H7 (cell line): ENCODE measurements at places on chromosomes 5 and 9. TPM values are rescaled to one million over a fixed set of nuclear protein-coding genes. Genes with fewer than 3 reads are reported as not detected.

DNA sequence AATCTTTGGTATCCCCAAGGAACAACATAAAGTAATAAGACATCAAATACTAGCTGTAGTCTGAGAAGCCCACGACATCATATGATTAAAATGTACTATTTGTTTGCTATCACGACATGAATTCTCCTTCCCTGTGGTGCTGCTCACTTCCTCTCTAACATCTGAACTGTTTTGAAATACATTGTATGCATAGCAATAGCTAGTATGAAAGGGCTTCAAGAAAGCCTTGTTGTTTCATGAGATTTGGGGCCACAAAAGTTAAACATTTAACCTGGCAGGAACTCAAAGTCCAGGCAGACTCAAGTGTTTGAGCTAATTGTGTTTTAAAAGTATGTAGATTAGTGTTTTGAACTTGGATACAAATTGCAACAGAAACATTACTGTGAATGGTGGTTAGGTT, 237.4 kb upstream of the PTGER4 start:
- DNase-seq, result no peak

GRCh38 chr5:72376381-72376780, 56.2 kb downstream of the PTCD2 start:
- DNase-seq, result no peak

GRCh38 chr5:82277613-82277986, 554 bp downstream of the RPS23 start:
- DNase-seq, result no peak

DNA sequence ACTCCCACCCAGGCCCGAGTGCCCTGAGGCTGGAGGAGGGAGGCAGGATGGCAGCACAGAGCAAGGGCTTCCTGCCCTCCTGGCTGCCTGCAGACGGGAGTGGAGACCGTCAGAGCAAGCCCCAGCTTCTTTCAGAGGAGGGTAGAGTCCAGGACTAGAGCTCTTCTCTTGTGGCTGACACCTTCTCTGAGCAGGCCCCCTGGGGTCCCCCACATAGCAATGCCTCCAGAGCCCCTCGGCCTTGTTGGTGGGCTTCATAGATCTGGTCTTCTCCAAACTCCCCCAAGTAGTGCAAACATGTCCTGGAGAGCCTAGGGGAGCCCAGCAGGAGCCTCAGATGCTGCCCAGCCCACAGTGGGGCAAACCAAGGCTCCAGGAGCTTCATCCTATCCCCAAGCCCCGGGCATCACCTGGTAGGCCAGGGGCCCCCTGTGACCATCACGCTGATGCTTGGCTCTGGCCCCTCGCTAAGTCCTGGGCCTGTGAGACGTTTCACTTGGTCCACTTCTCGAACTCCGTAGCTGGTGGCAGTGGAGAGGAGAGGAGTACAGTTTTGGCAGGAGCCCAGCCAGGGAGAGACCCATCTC, 2.0 kb downstream of the MZB1 start:
- peak; percentile 55 for DNase-seq

DNA sequence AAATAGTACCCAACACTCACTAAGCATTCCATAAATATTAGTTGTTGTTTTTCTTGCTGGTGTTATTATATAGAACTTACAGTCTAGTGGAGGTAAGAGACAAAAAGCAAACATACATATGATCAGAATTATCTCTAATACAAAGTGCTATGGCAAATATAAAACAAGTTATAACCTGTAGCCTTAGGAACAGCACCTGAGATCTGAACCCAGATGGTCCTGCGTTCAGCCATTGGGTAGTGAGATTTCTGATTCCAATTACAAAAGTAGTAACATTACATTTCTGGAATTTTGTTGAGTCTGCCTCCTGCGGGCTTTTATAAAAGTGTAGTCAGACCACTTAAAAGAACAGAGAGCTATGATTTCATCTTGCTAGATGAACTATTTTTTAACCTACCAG, 242.9 kb upstream of the ZNF462 start:
- no peak for DNase-seq

GRCh38 chr5:125526966-125527365, 780.5 kb upstream of the ZNF608 start:
- DNase-seq, result no peak

DNA sequence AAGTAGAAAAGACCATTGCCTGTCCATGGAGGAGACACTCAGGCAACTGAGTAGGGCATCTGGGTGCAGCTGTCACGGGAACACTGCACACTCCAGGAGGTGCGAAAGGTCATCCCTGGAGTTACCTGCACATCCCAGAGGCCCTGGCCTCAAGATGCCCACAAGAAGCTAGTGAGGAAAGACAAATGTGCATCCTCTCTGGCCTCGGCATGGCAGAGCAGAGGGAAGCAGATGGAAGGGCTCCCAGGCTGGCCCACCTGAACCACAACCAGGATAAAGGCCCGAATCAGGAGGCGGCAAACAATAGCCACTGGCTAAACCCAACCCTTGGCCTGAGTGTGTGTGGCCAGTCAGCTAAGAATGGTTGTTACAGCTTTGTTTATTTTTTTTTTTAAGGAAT, 231.7 kb downstream of the SYK start:
- DNase-seq, result no peak

DNA sequence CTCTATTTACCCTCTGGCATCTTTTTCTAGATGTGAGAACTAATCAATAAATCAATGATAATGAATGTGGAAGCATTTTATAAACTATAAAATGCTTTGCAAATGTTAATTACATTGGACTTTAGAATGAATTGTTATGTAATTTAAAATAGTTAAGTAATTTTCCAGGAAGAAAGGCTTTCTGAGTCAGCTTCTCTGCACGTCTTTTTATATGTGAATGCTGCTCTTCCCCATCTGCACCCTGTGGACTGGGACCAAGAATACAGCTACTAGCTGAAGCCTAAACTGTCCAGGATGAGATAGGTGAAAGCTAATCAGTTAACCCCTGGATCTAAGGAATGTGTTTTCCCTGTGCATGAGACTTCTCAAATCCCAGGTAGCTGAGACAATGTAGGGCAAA, 292.9 kb downstream of the NR3C1 start:
- DNase-seq, result peak; percentile 14

DNA sequence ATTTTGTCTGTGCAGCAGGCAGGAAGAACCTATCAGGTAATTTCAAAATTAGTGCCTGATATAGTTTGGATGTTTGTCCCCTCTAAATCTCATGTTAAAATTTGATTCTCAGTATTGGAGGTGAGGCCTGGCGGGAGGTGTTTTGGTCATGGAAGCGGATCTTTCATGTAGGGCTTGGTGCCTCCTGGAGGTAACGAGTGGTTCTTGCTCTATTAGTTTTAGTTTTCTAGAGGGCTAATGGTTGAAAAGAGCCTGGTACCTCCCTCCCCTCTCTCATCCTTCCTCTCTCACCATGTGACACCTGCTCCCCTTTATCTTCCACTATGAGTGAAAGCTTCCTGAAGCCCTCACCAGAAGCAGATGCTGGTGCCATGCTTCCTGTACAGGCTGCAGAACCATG, 106.3 kb downstream of the DRD1 start:
- peak; percentile 42 for DNase-seq

DNA sequence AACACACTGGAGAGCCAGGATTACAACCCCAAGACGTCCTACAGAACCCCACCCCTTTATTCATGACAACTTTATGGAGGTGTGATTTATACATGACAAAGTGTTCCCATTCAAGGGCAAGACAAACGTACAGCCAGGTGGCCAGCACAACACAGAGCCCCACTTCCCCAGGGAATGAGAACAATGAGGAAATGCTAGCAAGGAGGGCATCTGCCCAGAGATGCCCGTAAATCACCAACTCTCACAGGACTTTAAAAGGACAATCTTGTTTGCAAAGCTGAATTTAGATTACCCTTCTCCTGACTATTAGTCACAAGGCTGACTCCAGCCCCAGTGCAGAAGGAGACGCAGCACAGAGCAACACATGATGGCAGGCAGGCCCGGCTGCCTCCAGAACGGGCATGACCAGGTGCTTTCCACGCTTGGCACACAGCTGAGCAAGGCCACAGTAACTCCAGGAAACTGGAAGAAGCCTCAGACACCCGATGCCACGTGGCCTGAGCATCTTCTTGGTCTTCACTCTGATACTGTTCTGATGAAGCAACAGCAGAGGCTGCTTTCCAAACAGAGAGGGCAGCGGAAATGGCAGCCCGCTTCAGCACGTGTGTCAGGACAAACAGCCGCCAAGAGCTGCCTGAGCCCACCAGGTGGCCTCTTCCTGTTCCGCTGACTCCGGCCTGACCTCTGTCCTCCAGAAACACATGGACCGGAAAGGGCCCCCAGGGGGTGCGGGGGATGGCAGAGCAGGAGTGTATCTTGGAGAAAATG, 51.4 kb downstream of the ROR2 start:
- peak; percentile 66 for DNase-seq

DNA sequence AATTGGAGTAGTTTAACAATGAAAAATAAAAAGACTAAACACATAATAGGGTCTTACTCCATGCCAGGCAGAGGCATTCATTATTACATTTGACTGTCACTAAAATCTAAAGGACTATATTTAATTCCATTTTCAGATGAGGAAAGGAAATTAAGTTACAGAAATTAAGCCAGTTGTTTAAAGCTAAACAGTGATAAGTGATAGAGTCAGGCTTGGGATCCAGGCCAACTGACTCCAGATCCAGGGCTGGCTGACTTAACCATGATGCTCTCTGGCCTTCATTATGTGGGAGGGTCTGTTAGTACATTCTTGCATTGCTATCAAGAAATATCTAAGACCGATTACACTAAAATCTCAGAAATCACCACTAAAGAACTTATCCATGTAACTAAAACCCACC, 107.2 kb downstream of the ARHGEF28 start:
- no peak for DNase-seq

- no peak for DNase-seq
These were observed 569.5 kb upstream of the WWC1 start for GRCh38 chr5:167721926-167722440.

DNA sequence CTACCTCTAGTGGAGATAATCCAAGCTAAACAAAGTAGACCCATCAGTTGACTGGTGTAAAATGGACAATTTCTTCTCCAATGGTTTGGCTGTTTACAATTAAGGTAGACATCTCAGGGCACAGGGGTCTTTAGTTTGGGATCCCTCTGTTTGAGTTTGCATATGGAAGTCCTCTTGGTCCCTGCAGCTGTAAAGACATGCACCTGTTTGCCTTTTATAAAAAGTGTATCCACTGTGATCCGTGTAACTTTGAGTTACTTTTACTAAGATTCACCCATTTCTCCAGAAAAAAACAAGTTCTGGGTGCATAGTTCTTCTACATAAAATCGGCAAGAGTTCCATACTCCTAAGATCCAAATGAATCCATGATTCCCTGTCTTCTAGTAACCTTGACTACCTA, 374.7 kb upstream of the ADAMTS16 start:
- no peak for DNase-seq

DNA sequence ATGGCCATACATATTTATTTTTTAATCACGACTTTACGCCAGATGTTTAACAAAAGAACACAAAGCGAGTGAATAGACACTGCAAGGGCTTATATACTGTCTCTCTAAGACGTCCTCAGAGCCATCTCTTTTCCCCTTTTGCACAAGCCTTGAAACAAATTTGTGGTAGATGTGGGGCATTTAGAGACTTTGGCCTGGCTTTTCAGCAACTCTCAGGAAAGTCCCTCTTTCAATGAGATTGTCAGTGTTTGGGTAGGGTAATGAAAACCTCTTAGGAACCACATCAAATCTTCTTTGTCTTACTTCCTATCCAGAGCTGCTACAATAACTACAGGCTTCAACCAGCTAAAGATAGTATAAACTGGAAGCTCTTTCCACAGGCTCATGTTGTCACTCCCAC, 380.0 kb downstream of the ANXA1 start:
- no peak for DNase-seq

- no peak for DNase-seq
These were observed 19.3 kb upstream of the ANKH start for GRCh38 chr5:14890846-14891245.

DNA sequence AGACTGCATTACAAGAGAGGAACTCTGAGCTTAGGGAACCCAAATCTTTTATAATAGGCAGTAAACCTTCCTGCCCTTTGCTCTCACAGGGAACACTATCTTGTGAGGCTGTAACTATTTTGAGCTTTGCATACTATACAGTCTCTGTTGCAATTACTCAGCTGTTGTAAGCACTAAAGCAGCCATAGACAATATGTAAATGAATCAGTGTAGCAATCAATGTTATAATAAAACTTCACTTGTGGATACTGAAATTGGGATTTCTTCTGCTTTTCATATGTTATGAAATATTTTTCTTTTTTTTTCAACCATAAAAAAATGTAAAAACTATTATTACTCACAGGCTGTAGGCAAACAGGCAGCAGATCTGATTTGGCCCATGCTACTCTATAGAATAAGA, 16.7 kb upstream of the UBQLN1 start:
- DNase-seq, result no peak

DNA sequence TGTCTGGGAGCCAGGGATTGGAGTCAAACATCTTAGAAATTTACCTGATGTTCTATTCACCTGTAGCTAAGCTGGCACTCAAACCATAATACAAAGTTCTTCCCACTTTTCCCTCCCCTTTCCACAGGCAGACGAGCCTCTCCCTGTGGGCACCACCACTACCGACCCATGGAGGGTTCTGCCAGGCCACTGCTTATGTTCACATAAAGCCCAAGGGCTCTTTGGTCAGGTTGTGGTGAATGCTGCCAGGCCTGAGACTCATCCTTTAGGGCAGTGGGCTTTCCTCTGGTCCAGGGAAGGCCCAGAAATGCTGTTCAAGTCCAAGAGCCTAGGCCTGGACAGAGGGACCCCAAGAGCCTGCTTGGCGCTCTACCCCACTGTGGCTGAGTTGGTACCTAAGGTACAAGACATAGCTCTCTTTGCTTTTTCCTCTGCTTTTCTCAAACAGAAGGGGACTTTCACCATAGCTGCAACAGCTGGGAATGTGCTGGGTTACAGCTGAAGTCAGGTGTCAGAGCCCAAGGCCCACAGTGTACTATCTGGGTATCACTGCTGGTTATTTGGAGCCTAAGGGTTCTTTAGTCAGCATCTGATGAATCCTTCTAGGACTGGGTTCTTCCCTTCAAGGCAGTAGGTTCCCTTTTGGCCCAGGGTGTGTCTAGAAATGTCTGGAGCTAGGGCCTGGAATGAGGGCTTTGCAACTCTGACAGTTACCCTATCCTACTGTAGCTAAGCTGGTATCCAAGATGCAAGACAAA, 620.1 kb downstream of the TLE1 start:
- DNase-seq, result no peak

- no peak for DNase-seq
These were observed 2.5 kb downstream of the BTNL8 start for GRCh38 chr5:180901319-180902009.

Gene BNC2
- 7.9 and 12.0 TPM in 2 replicates for total RNA-seq

Gene BTNL8
- 0.21 and 0.22 TPM in 2 replicates for total RNA-seq

Gene TSSK1B
- total RNA-seq, result not detected in 2 replicates

Gene OR1J2
- not detected in 2 replicates for total RNA-seq

Gene ENC1
- total RNA-seq, result 31.9 and 51.5 TPM in 2 replicates

Gene ENTPD2
- total RNA-seq, result not detected in 2 replicates

Gene ANKRD34B
- 0.03 TPM in 1 of 2 replicates, not detected in the other for total RNA-seq

Gene MED10
- 5.7 and 11.6 TPM in 2 replicates for total RNA-seq

Gene AK6
- total RNA-seq, result 34.2 and 52.3 TPM in 2 replicates

Gene CARTPT
- total RNA-seq, result not detected in 2 replicates

Gene FOXD4L6
- not detected in 2 replicates for total RNA-seq

Gene HSD17B3
- total RNA-seq, result 0.24 TPM in 1 of 2 replicates, not detected in the other

Gene GPR150
- total RNA-seq, result 0.15 TPM in 1 of 2 replicates, not detected in the other

Gene FGF1
- 0.24 and 2.9 TPM in 2 replicates for total RNA-seq

Gene SEMA6A
- total RNA-seq, result 207 and 294 TPM in 2 replicates

Gene SPINK13
- total RNA-seq, result not detected in 2 replicates
